Kidney (tissue), 22 donors: ENCODE measurements at places on chromosomes 3 and 15.

- DNase-seq = peak; percentile 88
Observed at GRCh38 chr15:90062023-90062442, 40.2 kb downstream of the IDH2 start.

DNA sequence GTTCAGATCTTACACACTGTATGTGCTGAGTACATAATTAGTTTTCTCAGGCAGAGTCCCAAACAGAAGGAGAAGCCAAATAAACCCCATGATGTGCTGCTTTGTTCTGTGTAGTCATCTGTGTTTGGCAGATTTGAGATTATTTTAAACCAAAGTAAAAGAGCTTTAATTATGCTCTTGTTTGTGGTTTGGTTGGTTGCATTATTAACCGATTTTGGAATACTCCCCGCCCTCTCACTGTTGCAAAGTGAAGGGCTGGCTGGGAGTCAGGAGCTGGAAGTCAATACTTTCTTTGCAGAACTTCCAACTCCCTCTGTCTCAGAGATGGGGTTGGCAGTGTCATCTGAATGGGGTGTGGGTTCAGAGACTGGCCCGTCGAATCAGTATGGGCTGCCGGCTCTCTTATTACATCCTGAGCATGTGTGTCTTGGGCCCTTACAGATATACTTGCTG lies 34.4 kb downstream of the SLCO3A1 start:
- no peak for DNase-seq

DNA sequence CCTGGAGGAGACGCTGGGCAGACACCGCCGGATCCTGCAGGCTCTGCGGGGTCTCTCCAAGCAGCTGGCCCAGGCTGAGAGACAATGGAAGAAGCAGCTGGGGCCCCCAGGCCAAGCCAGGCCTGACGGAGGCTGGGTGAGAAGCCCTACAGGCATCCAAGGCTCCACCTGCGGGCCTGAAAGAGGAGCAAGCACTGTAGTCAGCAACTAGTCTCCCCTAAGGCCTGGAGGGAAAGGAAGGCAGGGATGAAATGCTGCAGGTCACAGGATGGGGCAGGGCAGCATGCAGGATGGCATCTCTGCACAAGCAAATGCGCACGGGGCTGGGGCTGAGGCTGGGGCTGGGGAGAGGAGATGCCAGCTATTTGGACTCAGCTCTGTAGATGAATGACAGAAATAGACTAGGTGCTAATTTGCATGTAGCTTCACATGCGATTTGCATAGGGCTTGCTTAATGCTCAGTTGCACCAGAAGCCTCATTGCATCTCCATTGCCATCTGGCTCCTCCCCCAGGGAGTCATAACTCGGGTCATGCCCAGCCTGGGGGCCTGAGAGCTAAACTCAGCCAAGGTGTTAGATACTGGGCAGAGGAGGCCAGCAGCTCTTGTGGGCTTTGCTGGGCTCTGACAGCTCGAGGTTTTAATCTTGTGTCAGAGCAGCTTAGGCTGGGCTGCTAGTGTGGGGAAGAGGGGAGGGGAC lies 5.2 kb upstream of the CPLX3 start:
- DNase-seq = no peak

GRCh38 chr3:30017901-30018300 lies 588.5 kb upstream of the TGFBR2 start:
- DNase-seq = no peak

DNA sequence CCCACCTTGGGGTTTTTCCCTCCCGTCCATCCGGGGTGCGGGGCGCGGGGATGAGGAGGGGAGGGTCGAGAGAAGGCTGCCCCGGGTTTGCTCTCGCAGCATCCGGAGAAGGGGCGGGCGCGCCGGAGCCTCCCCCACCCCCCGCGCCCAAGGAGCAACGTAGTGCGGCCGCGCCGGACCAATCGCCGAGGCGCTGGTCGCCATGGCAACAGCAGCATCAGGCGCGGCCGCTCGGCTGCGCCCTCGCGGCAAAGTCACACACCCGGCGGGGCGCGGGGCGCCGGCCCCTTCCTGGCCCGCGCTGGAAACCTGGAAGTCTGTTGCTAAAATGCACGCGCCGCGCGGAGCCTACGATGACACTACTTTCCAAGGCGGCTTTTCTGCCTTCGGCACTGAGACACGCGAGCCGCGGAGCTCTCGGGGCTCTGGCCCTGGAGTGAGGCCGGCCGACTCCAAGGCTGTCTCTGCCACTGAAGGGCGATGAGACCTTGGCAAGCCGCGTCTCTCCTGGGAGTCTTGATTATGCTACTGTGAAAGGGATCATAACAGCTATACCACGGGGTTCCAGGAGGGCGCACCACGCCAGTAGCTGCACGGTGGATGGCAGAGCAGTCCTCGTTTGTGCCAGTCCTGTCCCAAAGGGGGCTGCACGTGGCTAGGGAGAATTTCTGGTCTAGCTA lies at the start of gene IQSEC1:
IQSEC1 (minus strand) TSS at position 104 of the 680 bp plus-strand sequence. CDS start 415 bp downstream, outside the sequence.
- peak; percentile 82 for DNase-seq
